GM04504 (cell line): ENCODE measurements at places on chromosomes 3 and 15.

DNA sequence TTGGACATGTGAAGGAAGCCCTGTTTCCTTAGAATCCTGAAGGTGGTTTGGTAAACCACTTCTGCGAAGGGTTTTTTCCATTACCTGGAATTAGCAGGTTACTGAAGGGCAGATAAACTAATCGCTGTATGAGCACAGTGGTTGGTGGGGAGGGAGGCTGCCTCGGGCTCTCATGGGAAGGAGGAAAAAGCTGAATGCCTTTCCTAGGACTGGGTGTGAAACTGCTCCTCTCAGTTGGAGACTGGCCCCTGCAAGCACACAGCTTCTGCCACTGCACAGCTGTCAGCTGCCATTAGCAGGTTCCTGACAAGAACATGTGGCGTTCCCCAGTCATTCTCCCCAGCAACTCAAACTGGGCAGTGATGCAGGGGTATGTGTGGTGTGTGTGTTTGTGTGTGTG is 376.3 kb downstream of the GAP43 start:
- DNase-seq: no peak

GRCh38 chr3:185484296-185484695 is 14.5 kb downstream of the TMEM41A start:
- no peak for DNase-seq

DNA sequence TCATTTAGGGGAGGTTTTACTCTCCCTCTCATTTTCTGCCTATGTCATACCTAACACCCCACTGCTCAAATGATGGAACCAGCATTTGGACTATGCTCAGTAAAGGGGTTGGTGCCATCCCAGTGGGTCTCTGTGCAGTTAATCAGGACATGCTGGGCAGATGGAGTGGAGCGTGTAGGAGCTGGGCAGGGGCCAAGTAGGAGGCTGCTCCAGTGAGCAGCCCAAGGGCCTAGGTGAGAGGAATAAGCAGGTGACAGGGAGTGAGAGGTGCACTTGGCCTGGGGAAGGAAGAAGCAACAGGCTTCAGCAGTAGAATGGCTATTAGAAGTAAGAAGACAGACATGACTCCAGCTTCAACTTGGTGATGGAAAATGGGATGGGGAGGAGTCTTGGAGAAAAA is 72.2 kb downstream of the EPHB1 start:
- DNase-seq: no peak

DNA sequence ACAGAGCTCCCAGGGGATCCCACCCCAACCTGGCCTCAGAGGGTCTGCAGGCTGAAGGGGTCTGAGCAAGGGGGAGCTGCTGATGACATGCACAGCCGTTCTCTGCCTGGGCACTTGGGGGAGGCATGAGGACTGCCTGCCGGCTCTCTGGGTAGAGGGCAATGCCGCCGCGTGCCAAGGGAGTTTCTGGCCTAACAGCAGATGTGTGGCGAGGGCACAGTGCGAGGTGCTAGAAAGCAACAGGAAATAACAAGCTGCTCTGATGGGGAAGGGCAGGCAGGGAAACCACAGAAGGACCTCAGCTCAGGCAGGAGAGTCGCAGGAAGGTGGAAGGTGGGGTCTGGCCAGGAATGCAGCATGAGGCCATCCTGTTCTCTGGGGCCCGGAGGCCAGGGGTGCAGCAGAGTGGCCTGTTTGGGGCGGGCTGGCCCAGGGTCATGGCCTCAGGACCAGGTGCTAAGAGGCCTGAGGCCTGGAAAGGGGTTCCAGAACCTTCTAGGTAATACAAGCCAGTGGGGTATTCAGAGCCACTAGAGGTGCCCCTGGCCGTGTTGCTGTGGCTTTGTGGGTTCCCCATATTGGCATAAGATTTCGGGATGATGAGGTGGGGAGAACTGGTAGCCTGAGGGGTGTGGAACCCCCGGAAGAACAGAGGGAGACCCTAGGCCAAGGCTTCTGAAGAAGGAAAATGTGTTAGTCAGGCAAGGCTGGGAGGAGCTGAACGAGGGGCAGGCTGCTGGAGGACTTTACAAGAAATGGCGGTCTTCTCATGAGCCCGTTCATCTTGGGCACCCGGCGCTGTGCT is 41.2 kb downstream of the RGMA start:
- DNase-seq: no peak

DNA sequence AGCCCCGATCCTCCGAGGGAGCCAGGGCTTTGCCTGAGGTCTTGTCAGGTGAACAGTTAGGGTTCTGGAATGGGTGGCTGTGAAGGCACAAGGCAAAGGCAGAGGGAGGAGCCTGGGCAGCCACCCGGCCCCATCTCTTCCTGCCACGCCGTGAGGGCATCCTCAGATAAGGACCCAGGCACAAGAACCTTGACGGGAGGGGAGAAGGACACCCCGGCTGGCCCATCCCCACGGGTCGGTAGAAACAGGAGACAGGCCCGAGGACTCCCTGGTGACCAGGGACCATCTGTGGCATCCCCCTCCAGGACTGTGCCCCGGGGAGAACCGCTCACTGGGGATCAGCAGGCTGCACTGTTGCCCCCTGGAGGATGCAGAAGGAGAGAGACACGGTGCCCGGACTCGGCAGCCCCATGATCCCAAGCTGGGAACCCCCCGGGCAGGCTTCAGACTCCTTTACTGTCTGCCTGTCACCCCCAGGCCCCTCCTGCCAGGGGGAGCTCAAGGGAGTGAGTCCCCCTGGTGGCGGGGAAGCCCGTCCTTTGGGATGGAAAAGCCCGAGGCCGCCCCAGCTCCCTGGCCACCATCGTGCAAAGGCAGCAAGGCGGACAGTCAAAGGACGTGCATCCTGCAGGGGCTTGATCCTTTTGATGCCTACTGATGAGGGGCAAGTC is 12.3 kb upstream of the PCSK6 start:
- no peak for DNase-seq
